ENCODE measurements at places on chromosomes 2 and 18.

DNA sequence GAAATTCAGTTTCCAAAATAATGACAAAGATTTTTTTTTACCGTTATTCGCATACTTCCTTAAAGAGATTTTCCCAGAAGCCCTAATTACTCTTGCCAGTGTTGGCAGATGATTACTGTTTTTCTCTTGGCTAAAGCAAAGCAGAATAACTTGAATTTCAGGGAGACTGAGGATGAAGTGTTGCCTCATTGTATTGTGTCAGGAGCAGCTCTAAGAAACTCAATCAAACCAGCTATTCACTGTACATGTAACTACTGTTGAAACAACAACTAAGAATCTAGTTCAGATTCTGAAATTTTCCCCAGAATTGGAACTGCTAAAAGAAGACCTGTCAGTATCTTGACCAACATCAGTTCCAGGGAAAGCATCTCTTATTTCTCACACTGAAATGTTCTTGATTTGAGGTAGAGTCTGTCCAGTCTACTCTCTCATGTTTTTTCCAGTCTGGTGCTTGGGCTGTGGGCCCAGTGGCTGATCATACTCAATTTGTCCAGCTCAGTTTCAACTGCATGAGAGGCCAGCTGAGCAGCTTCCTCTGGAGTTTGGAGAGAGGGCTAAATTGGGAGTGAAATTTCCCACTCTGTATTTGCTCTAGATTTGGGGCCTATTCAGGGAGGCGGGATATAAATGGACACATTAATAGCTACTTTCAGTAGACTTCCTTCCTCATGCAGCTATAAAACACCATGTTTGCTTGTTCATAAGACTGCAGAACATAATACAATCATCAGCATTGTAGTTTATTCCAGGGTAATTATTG is 78.5 kb downstream of the PPP1R1C start:
- DNase-seq = no peak

DNA sequence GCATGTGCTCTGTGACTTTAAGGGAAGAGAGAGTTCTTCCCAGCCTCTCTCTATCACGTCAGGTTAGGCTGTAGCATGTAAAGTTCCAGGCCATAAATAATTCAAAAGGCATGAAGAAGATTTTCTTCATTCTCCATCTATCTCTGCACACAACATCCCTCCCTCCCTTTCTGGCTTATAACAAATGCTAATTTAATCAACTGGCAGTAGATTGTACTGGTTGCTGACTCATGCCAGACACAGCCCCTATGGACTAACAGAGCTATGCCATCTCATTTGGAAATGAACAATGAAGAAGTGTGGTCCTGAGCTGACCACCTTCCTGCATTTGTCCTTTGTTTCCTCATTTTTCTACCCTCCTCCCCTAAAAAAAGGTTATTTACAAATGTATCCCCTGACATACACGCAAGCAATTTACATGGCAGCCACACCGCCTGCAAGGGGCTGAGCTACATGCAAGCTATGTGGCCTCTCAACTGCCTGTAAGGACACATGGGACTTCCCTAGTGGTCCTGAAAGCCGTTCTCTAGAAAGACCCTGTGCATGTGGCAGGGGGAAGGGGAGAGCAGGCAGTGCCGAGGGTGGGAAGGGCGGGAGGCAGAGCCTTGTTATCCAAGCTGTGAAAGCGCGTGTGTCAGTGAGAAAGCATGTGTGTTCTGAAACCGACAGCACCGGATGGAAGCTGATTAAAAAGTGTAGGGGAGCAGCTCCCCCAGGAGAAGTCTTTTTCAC is 90.9 kb upstream of the KLF7 start:
- peak; percentile 23 for DNase-seq

DNA sequence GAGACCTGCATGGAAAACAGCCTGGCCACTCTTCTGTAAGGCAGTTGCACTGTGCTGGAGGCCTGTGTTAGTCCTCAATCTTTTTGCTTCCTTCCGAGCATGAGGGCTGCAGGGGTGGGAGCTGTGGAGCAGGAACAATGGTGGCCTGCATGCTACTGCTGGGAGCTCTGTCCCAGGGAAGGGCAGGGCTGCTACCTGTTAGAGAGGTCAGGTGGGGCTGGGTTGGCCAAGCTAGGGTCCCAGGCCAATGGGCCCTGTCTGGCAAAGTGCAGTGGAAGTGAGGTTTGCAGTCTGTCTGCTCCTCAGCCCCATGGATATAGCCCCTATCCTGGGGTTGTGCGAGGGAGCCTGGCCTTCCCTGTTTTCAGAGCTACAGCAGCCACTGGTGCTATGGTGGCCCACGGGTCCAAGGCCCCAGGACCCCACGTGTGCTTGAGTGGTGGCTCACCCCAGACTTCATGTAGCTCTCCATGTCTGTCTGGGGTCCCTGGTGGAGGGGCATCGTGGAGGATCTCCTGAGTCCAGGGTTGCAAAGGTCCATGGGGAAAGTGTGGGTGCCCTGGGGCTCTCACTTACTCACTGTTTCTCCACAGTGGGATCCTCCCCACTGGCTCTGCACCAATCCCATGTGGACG is 1212.6 kb upstream of the NXPH2 start:
- DNase-seq = no peak

DNA sequence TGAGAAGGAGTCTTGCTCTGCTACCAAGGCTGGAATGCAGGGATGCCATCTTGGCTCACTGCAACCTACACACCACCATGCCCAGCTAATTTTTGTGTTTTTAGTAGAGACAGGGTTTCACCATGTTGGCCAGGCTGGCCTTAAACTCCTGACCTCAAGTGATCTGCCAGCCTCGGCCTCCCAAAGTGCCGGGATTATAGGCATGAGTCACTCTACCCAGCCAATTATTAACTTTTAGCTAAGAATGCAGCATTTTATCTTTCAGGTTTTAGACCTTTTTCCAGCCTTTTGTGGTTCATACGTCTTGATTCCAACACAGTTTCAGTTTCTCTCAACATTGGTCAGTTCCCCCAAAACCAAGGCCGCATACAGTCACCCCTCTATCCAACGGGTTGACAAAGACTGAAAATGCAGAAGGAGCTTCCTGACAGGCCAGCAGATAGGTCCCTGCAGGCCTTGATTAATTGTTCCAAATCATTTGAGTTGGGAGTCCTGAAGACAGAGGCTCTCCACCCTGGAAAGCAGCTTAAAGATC is 262.2 kb upstream of the KLHL29 start:
- DNase-seq = no peak

- DNase-seq = no peak
These were observed 65.3 kb downstream of the MREG start for GRCh38 chr2:215948051-215948450.

DNA sequence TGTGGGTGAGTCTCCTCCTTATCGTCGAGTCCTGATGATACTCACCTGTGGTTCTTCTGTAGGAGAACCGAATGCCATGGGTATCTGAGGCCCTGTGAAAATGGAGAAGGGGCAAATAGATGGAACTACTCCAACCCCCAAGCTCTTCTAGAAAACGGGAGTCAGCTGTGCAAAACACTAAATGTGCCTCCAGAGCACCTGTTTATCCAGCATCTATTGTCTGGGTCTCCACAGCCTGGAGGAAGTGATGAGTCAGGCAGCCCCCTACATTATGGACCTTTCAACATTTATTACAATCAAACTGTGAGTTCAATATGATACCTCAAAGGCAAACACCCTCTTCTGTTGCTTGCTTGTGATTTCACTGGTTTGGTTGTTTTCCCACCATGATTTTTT is 9.8 kb upstream of the LRRFIP1 start:
- DNase-seq = no peak

- peak; percentile 37 for DNase-seq
These were observed 31.7 kb downstream of the UBE2F start for GRCh38 chr2:237998530-237998929.

- no peak for DNase-seq
These were observed 785.7 kb upstream of the GYPC start for GRCh38 chr2:125870264-125870663.

GRCh38 chr2:110680709-110681108 is 2.8 kb upstream of the BUB1 start:
- DNase-seq = no peak

- no peak for DNase-seq
These were observed 104.0 kb downstream of the KCNE4 start for GRCh38 chr2:223155956-223156355.

DNA sequence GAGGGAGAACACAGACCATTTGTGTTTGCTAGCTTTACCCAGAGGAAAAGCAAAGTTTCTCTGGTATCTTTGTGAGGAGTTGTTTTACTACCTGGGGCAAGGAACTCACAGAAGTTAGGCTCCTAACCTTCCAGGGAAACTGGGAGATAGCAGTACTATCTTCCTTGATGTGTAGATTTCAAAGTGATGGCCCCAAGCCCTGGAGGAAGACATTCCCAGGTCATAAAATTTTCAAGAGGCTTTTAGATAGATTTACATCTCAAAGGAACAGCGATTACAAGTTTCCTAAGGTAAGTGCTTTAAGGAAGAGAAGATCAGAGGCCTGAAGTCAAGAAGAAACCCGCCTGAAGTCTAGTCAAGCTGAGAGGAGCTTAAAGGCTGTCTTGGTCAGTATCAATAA is 1187.8 kb upstream of the TMEFF2 start:
- no peak for DNase-seq

DNA sequence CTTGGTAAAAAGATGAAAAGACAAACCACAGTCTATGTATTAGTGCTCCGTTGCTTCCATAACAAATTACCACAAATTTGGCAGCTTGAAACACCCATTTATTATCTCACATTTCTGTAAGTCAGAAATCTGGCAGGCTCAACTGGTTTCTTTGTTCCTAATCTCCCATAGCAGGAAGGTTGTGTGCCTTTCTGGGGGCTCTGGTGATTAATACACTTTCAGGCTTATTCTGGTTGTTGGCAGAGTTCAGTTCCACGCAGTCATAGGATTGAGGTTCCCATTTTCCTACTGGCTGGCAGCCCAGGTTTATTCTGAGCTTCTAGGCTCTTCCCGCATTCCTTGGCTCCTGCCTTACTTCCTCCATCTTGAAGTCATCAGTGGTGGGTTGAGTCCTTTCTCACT is 189.3 kb downstream of the ANAPC1 start:
- DNase-seq = no peak

GRCh38 chr18:12838178-12838634 is 45.8 kb downstream of the PTPN2 start:
- peak; percentile 88 for DNase-seq

Measured in trophoblast cell (in vitro differentiated cells and primary cell).